ENCODE measurements at places on chromosomes 2 and 18. TPM values are rescaled to one million over a fixed set of nuclear protein-coding genes. Genes with fewer than 3 reads are reported as not detected.

DNA sequence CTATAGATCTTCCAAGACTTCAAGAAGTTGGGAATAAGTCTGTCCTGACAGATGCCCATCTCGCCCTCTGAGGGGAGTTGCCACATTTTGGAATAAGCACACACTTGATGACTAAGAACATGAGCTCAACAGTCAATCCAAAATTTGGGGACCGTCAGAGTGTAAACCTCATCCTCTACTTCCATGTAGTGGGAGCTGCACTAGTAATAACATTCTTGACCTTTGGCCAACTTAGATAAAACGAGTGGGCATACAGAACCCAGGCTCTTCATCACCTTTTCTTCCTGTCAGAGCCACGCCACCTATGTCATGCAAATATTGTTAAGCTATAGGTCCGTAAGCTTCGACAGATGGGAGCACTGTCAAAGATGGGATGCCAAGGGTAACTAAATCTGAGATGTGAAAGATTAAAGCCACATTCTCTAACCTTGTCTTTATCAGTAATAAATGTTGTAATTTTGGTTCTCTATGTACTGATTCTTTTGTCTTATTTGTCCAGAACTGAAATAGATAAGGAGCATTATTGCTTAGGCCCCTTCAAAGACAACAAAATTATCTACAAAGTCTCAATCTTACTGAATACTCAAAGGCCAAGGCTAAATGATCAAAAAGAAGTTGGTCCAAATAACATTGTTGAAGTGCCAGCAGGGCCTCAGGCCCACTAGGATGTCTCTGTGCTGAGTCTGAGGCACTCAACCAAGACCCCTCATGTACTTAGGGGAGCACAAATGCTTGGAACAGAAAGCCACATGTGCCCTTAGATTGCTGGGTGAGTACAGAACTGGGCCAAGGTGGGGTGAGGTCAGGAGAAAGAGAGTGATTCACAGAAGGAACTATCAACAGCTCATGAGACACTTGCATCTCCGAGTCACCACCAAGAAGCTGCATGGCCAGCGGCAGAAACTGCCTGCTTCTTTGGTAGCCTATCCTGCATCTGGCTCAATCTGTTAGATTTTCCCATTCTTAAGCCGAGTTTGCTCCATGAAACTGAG lies 15.0 kb downstream of the CDH2 start:
- no peak for DNase-seq

DNA sequence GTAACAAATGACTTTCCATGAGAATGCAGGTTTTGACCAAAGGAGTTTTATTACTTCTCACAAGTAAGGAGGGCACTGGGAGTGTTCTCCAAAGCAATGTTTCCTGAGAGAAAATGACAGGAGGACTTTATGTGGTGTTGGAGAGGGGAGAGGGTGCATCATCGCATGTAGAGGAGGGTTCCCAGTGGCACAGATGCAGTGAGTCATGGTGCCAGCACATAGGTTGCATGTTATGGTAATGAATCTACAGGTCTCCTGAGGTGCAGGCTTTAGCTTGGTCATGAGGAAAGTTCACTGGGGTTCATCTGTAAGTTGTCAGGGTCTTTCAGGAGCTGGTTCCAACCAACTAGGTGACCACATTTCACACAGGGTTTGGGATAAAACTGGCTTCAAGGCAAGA lies 30.4 kb downstream of the NAT8 start:
- no peak for DNase-seq

DNA sequence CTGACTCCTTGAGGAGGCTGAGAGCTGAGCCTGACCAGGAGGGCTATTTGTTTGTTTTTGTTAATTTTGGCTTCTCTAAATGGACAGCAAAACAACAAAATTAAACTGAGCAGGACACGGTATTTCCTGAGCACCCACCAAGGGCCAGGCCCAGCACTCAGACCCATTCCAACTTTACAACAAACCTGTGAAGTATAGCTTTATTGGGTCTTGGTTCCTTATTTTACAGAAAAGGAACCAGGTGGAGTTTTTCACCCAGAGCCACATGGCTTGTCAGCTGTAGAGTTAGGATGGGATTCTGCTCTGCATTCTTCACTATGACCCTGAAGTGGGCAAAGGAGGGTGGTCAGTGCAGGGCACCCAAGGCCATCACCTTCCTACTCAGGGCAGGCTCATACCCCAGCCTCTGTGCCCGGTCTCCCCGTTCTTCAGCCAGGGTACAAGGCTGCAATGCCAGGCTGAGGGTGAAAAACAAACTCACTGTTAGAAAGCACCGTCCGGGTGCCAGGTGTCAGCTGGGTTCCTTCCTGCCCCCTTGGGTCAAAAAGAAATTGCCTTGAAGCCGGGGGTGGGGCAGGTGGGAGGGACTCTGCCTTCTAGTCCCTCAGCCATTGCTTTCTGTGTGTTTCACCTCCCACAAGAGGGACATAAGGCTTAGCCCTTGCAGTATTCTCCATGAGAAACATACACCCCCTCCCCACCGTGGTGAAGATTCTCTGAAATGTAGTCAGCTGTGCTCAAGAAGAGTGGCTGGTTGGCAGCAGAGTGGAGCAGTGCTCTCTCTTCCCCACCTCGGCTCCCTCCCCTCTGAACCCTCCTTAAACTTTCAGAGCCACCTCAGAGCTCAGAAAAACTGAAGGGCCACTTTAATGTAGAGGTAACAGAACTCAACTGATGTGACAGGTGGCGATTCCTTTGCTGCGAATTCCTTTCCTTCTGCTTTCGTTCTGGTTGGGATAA lies 2.2 kb downstream of the PSD4 start:
- DNase-seq: no peak

- no peak for DNase-seq
Measured at GRCh38 chr2:35298493-35298892, 1057.1 kb upstream of the CRIM1 start.

- DNase-seq: no peak
Measured at GRCh38 chr2:223247136-223247535, 195.1 kb downstream of the KCNE4 start.

DNA sequence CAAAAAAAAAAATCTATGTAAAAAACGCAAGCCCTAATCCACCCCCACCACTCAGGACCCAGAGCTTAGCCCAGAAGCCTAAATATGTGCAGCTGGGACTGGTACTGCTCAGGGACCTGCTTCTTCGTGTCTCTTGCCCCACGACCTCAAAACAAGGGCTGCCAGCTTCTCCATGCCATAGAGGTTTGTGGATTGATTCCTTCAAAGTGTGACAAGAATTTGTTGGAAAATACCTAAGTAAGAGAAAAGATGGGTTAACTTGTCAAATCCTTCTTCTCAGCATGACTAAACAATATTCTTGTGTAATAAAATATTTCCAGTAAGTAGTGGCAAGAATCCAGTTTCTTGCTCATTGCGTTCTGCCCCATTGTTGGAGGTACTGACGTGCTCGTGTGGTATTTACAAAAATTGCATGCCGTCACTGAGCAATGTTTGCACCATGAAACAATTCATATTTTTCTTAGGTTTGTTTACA lies 825 bp upstream of the SCYGR1 start:
- no peak for DNase-seq

DNA sequence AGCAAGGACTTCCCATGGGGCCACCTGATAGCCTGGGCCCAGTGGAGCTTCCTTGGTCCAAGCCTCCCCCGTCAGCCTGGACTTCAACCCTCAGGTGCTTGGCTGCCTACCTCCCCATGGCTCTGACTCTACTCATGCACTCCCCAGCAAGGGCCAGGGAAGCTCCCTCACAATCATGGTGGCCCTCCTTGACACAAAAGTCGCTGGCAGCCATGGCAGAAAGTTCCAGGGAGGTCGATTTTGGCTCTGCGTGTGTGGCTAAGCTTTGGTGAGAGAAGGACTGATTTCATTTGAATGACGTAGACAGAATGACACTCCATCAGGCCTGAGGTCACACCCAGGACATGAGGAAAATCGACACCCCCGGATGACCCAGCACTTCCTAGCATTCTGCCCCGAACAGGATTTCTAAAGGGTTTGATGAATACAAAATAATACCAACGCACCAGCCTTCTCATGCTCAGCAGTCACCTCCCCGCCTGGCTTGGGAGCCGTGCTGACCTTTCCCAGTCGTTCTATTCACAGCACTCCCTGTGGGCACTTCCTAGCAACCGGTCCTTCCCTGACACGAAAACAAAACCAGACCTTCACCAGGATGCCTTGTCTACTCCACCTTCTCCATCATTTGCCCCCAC lies 52.7 kb downstream of the LBH start:
- DNase-seq: no peak

DNA sequence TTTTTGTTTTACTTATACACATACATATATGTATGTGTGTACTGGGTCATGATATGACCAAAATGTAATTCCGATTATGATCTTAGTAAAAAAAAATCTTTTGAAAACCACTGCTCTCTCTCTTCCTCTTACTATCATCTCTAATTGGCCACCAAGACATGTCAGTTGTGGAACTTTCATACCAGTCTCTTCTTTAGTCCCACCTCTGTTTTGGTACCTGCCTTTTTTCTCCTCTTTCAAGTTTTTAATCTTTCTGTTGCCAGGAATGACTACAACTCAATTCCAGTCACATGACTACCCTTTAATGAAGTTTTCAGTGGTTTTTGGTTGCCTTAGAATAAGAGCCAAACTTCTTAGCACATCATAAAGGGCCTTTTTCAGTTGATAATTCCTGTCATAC lies 17.1 kb downstream of the RBM44 start:
- DNase-seq: no peak

The NABP1 gene
- 15.3 TPM for total RNA-seq

The THSD7B gene
- total RNA-seq: 9.8 TPM

The PLGLB2 gene
- total RNA-seq: 3.4 TPM

The ATOH8 gene
- total RNA-seq: 13.7 TPM

The RAB11FIP5 gene
- total RNA-seq: 18.7 TPM

The SCYGR2 gene
- not detected for total RNA-seq

The ACADL gene
- 2.1 TPM for total RNA-seq

Measured in type B pancreatic cell (in vitro differentiated cells).